ENCODE measurements at places on chromosomes 7 and 10. TPM values are rescaled to one million over a fixed set of nuclear protein-coding genes. Genes with fewer than 3 reads are reported as not detected.

Gene MTURN
- 32.8 TPM for total RNA-seq

Gene ADAM12
- total RNA-seq: 1.6 TPM

Gene TMEM270
- total RNA-seq: not detected

Gene SEMA3A
- total RNA-seq: not detected

Gene FGFR2
- not detected for total RNA-seq

Gene ANKRD22
- not detected for total RNA-seq

Gene STAG3
- 5.5 TPM for total RNA-seq

Gene PDZD7
- 1.2 TPM for total RNA-seq

Gene CHAT
- not detected for total RNA-seq

Gene TIMM23B
- 37.5 TPM for total RNA-seq

Gene LLCFC1
- total RNA-seq: not detected

Gene EBLN1
- not detected for total RNA-seq

Gene KAZALD1
- total RNA-seq: 0.49 TPM

Gene HERPUD2
- 103 TPM for total RNA-seq

Gene SCART1
- total RNA-seq: 9.9 TPM

Gene AMPH
- 0.18 TPM for total RNA-seq

Gene ICA1
- 1.4 TPM for total RNA-seq

Gene SH2D4B
- total RNA-seq: 0.27 TPM

Gene EPHA1
- 1.0 TPM for total RNA-seq

Gene PNLIPRP2
- total RNA-seq: not detected

Gene NPY4R
- not detected for total RNA-seq

Gene C7orf57
- not detected for total RNA-seq

Gene CDNF
- 1.8 TPM for total RNA-seq

Gene ZNF736
- 19.6 TPM for total RNA-seq

Gene STEAP1
- not detected for total RNA-seq

Gene OIT3
- total RNA-seq: not detected

Gene TYSND1
- total RNA-seq: 12.0 TPM

Gene SLC18A3
- total RNA-seq: not detected

Gene GARIN1A
- 1.1 TPM for total RNA-seq

Gene PGAM2
- total RNA-seq: 1.5 TPM

Gene SPDYE5
- total RNA-seq: 0.09 TPM

Gene GNGT1
- total RNA-seq: not detected

Gene INTS15
- total RNA-seq: 70.1 TPM

Gene TRIL
- not detected for total RNA-seq

Gene FAM25A
- not detected for total RNA-seq

Gene GFRA1
- total RNA-seq: not detected

Gene SAP25
- 46.4 TPM for total RNA-seq

Gene MAGI2
- 0.27 TPM for total RNA-seq

Gene TMEM254
- 10.3 TPM for total RNA-seq

Gene GRID1
- total RNA-seq: not detected

Gene HYAL4
- not detected for total RNA-seq

Gene PTPN20
- total RNA-seq: 0.78 TPM

Gene PIP
- total RNA-seq: not detected

Gene UBE2H
- total RNA-seq: 83.1 TPM

Gene SEMA3D
- not detected for total RNA-seq

Gene C10orf53
- not detected for total RNA-seq

Gene CYP17A1
- not detected for total RNA-seq

Gene PLAU
- 1.6 TPM for total RNA-seq

Gene MACROH2A2
- 1.4 TPM for total RNA-seq

Measured in natural killer cell (primary cell).